Stimulated activated CD8-positive, alpha-beta memory T cell treated with anti-CD3 and anti-CD28 coated beads, Interleukin-7, amount 100 ng/mL, for 1 hour (primary cell): ENCODE measurements at places on chromosomes 13 and 19.

DNA sequence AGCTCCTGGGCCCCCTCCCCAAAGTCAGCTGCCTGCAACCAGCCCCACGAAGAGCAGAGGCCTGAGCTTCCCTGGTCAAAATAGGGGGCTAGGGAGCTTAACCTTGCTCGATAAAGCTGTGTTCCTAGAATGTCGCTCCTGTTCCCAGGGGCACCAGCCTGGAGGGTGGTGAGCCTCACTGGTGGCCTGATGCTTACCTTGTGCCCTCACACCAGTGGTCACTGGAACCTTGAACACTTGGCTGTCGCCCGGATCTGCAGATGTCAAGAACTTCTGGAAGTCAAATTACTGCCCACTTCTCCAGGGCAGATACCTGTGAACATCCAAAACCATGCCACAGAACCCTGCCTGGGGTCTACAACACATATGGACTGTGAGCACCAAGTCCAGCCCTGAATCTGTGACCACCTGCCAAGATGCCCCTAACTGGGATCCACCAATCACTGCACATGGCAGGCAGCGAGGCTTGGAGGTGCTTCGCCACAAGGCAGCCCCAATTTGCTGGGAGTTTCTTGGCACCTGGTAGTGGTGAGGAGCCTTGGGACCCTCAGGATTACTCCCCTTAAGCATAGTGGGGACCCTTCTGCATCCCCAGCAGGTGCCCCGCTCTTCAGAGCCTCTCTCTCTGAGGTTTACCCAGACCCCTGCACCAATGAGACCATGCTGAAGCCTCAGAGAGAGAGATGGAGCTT is 4.7 kb upstream of the CEACAM5 start:
- DNase-seq: no peak

DNA sequence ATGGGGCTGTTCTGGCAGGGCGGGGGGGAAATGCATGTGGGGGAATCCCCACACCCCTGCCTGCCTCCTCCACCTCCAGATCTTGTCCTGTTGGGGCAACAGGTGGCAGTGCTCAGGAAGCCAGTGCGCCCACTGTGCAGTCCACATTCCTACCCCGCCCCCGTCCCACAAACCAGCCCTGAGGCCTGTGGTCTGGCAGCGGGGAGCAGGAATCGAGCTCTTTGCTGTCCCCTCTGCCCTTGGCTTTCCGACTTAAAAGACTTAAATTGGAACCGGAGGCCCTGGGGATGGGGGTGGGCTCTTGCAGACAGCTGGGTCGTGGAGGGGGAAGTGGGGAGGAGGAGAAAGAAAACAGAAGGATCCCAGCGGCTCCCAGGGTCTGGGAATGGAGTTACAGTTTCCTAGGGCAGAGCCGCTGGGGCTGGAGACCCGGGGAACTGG is 4.3 kb downstream of the NANOS3 start:
- DNase-seq: no peak

GRCh38 chr19:29680447-29680846 is 15.2 kb downstream of the PLEKHF1 start:
- DNase-seq: peak; percentile 64

DNA sequence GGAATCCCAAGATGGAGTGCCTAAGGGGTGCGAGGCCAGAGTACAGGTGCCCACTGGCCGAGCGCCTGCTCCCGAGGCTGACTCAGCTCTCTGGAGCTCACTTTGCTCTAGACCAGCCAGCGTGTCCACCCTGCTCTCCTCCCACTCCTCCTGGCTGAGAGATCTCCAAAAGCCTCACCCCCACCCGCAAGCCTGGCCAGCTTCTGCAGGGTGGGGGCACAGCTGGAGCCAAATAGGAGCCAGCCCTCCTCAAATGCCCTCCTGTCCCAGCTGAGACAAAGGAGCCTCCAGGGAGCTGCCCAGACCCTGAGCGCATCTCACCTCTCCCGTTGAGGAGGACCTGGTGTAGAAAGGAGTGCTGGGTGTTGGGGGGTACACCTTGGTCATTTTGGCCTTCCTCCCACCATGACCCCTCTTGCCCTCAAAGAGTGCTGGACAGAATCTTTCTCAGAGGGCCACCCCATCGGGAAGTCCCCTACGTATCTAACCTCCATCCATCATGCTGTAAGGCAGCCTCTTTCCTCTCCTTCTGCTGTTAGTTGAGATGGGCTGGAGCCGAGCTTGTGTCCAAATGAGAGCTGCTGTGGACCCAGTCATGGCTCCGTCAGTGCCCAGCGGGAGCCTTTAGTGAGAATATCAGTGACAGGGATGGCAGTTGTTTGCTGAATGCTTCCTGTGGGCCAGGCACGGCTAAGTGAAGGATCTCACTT is 123.9 kb upstream of the VSTM2B start:
- no peak for DNase-seq

- DNase-seq: no peak
Observed at GRCh38 chr13:90177512-90177911, 1170.0 kb upstream of the MIR17HG start.

DNA sequence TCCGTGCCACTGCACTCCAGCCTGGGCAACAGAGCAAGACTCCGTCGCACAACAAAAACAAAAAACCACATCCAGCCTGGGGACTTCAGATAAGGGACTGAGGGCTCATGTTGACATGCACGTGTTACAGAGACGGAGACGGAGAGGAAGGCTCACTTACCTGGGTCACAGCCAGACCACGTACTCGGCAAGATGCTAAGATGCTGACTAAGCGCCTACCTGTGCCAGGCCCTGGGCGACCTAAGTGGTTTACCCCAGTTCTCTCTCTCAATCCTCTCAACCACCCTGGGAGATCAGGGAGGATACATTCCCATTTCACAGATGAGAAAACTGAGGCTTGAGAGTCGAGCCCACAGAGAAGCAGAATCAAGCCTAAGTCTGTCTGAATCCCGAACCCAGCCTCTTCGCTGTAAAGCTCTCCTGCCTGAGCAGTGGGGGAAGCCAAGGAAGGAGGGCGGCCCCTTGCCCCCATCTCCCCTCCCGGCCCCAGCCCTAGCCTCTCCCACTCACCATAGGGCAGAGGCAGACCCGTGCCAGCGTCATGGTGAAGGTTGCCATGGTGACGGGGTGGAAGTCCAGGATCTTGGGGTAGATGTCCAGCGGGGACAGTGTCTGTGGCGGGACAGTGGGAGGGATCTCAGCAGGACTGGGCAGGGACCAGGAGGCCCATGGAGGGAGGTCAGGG is 13.5 kb downstream of the ERCC2 start:
- no peak for DNase-seq

DNA sequence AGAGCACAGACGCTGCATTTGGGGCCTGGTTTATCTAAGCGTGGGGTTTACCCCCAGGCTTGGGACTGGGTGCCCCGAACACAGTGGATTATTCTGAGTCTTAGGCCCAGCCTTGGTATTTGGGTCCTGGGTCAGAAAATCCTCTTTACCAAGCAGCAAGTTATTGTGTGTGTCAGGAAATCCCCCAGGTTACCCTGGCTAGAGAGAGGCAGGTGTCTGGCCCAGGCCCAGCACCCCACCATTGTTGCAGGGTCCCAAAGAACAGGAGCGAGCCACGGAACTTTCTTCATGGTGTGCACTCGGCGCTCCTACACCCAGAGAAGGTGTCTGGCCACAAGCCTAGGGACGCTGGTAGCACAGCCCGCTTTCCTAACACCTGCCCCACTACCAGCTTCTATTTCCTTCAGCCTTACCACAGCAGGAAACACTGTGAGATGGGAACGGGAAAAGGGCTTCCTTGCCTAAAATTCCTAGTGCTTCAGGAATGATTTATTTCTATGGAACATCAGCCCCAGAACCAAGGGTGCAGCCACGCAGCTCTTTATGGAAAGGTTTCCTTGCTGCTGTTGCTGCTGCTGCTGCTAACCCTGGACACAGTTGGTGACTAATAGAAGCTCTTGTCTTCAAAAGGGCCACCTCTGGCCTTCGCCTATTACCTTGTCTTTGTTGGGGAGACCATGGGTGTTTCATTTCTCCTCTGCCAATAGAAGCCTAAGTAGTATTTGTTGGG is 7.4 kb upstream of the CDX2 start:
- DNase-seq: no peak

- DNase-seq: no peak
Observed at GRCh38 chr13:100674572-100674871, at the start of gene TMTC4. TMTC4 (minus strand) TSS chr13:100674795; CDS start chr13:100670362, 4,433 bp downstream.

GRCh38 chr19:18704054-18704453 is 20.6 kb downstream of the CRTC1 start:
- DNase-seq: no peak

DNA sequence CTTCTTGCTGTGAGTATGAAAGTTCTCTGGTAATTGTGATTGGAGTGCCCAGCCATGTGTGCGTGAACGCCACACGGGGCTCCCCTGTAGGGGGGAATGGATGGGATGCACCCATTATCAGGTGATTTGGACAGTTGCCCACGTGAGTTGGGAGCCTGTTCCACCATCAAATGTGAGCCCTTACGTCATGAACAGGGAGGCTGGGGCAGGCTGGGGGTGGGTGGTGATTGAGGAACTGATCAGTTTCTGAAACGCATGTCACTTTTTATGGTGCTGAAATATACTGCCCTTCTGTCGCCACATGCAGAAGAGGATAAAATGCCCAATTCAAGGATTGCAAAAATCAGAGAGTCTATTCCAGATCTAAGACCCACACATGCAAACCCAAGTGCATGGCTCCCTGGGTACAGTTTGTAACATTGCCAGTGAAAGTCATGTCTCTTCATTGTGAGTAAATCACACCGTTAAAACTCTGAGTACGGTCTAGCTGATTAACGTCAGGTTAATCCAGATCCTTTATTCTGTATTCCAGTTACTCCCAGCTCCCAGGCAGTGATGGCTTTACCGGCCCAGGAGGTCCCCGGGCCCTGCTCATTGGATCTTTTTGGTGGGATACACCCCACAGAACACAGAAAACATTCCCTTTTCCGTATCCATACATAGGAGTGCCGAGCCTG is 90.2 kb downstream of the RAB20 start:
- no peak for DNase-seq

DNA sequence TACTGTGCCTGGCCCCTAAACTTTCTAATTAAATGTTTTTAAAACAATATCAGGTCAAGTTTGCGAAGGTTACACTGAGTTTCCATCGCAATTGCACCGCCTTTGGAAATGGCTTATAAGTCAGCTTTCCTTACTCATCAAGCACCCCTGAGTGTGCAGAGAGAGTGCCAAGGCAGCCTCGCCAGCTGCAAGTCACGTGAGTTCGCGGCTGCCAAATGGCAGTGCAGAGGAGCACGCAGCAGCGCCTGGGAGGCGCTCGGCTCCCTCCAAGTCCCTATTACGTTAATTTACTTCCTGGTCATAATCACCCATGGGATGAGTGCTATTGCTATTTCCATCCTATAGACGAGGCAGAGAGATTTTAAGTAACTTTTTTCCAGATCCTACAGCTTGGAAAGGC is 319.6 kb downstream of the TEX29 start:
- no peak for DNase-seq

DNA sequence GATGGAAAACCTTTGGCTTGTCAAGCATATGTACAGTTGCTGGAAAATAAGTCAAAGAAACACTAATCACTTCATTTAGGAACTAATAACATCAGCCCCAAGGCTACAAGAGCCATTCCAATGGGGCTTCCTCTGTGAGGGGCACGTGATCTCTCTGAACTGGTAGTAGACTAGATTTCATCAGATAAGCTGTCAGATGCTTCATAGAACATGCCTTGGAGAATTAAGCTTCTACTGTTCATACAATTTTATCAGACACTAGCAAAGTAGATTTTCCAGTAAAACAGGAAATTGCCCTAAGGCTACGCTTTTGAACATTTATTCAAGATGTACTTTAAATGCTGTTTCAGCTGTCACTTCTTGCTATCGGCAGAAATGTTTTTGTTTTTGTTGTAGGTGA is 107.8 kb downstream of the EDNRB start:
- no peak for DNase-seq

GRCh38 chr13:106561551-106562170 is 6.3 kb downstream of the ARGLU1 start:
- no peak for DNase-seq

- no peak for DNase-seq
Observed at GRCh38 chr13:74117207-74117705, 16.9 kb downstream of the KLF12 start.

DNA sequence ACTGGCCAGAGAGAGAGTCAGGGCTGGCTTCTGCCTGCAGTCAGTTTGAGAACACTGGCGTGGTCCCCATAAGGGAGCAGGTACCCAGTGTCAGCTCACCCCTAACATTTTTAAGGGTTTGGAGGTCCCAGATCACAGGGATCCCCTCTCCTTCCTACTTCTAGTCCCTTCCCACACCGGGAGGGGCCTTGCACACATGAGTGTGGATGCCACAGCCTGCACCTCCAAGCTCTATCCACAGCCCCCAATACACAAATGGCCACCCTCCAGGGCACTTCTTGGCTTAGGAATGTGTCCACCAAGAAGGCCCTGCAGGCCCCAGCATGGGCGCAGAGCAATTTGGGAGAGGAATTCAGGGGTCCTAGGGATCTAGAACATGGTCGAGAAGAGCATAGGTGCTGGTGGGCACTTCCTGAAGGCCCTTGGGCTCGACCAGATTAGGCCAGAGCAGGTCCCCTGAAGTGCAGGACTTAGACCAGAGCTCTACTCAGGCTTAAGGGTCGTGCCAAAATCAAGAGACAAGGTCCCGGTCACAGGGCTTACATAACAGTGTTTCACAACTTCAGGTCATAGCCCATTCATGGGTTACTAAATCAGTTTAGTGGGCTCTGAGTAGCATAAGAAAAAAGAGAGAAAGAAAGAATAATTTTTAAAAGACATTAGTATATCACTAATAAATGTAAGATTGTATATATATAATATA is 16.0 kb downstream of the FXYD5 start:
- no peak for DNase-seq

GRCh38 chr19:55549500-55550320 is 4.4 kb upstream of the SBK3 start:
- DNase-seq: no peak

DNA sequence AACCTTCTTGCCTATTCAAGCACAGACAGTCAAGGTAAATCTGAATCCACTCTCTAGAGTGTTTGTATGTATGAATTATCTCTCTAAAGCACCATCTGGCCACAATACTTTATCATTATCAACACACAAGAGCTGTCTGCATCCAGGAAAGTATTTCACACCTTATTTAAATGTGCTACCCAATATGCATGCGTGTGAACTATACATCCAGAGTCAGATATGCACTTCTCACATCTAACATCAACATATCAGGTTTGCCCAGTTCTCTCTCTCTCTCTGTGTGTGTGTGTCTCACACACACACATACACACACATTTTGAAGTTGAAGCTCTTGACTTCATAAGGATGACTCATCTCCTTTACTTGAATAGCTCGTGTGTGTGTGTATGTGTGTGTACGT is 697.5 kb upstream of the PCDH20 start:
- DNase-seq: no peak

DNA sequence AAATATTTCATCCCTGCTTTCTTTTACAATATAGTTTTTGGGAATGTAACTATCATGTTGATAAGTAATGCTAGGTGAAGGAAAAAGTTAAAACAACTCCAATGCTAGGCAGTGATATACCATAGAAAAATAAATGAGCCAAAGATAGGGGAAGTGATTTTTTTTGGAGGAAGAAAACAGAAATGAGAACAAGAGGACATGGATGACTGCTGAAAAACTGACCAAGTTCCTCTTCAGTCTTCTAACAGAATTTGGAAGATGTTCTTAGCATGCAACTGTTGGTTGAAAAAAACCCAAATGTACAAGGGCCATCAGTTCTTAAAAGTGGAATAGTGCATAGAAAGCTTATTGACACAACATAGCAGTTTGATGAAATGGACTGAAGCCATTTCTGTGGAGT is 262.5 kb upstream of the STARD13 start:
- no peak for DNase-seq
